ENCODE measurements at places on chromosomes 16 and 17.
A peak's percentile ranks its signal among the peaks of the same experiment; 100 is the strongest.

DNA sequence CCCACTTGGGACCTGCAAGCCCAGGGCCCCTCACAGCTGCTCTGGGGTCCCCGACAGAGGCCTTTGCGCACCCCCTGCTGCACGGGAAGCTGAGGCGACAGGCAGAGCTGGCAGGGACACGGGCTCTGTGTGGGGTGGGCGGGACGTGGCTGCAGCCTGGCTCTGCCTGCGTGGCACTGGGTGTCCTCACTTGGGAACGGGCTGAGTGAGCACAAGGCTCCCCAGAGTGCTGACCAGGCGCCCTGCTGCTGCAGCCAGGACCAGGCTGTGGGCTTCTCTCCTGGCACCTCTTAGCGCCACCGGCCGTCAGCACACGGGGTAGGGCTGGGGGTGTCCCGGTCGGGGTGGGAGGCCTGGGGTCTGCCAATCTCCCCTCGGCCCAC is 6.6 kb downstream of the C1QTNF8 start:
- DNase-seq, result no peak

GRCh38 chr17:77419547-77420094 is 278.9 kb downstream of the SEC14L1 start:
- DNase-seq, result no peak

GRCh38 chr17:51434434-51435170 is 174.3 kb downstream of the UTP18 start:
- no peak for DNase-seq

GRCh38 chr17:39625198-39625785 is 1.5 kb upstream of the PPP1R1B start:
- no peak for DNase-seq

DNA sequence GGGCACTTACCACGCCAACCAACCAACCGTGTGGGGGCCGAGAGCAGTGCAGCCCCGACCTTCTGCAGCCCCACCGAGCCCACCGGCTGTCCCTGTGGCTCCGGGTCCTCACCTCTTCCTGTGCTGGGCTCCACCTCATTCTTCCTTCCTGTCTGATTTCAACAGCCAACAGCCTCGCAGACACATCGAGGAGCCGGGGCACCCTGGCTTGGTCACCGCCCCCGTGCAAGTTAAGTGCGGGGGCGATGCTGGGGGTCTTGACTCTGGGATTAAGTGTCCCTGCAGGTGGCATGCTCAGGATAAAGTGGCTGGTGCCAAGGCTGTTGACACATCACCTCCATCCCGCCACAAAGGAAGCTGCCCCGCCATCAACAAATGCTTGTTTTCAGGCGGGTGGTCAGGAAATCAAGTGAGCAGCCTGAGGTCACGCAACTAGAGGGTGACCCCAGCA is at the start of gene NLRC3:
Gene NLRC3, minus strand, starts transcription at position 102 of the 451 bp plus-strand sequence. CDS start 12,367 bp downstream, outside the sequence.
- peak; percentile 47 for DNase-seq

- no peak for DNase-seq
Measured at GRCh38 chr17:57420734-57421717, 164.7 kb downstream of the MSI2 start.

DNA sequence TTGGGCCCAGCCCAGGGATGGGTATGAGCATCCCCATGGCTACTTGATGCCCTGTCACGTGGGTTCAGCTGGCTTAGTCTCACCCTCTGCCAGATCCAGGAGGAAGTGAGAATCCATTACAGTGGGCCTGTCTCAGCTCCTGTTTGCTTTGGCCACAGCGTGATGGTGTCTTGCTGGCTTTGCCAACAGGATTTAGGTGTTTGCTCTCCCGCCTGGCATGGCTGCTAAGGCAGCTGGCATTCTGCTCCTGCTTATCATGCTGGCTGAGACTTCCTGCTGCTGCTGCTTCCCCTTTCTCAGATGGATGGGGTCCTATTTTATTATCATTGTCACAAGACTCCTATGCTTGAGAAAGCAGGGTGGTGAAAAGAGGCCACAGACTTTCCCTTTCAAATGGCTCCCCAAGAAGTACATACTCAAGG is 28.3 kb upstream of the HOXB13 start:
- no peak for DNase-seq

GRCh38 chr17:31414550-31414918 is 23.1 kb downstream of the RAB11FIP4 start:
- no peak for DNase-seq

DNA sequence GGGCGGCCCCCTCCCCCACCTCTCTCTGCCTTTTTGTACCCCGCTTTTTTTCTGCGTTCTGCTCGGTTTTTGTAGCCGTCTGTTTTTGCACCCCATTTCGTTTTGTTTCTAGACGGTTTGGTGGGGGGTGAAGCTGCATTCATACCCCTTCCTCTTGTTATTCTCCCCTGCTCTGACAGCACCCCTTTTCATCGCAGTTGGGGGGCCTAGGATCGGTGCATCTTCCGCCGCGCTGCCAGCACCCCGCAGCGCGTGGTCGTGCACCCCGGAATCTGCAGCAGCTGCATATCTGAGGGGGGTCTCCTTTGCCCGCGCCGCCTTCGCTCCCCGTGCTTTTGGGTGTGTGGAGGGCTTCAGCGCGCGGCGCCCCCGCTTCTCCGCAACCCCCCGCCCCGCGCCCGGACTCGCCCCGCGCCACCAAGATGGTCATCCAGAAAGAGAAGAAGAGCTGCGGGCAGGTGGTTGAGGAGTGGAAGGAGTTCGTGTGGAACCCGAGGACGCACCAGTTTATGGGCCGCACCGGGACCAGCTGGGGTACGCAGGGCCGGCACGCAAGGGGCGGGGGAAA is 455 bp downstream of the ATP1B2 start:
- DNase-seq, result no peak

GRCh38 chr17:43465049-43465448 is 18.7 kb upstream of the DHX8 start:
- no peak for DNase-seq

DNA sequence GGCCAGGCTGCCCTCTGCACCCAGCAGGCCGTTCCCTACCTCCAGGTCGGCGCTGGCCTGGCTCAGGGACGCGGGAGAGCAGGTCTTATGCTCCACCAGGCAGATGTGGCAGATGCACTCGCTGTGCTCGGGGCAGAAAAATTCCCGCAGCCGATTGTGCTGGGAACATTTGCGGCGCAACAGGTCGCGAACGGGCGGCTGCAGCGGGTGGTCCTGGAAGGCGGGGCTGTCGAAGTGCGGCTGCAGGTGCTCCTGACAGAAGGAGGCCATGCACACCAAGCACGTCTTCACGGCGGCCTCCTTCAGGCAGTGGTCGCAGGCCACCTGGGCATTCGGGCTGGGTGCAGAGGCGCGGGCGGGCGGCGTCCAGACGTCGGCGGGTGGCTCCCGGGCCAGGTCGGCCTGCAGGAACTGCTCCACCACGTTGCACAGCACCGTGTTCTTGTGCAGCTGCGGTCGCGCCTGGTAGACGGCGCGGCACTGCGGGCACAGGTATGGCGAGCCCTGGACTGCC is 439 bp downstream of the TRIM25 start:
- no peak for DNase-seq

DNA sequence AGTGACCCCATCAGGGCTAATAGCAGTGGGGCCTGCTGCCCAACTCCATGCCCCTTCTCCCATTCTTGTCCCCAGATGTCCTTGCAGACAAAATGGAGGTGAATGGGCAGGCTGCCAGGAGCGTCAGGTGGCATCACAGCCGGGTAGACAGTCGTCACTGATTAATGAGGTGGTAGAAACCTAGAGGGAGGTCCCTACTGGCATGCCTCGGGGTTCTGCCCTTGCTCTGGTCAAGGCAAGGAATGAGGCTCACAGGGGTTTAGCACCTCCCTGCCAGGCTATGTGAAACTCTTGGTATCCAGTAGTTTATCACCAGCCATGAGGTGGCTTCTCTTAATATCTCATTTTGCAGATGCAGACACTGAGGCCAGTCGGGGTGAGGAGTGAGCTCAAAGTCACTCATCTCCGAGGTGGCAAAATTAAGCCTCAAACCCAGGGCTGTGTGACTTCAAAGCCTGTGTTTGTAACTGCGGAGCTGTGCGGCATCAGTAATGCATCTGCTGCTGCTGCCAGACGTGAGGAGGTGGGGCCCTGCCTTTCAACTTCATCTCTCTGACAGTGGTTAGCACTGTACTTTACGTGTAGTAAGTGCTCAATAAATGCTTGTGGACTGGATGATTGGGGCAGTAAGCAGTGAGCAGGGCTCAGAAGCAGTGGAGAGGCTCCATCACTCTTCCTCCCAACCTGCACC is 21.3 kb downstream of the RAI1 start:
- DNase-seq, result no peak

DNA sequence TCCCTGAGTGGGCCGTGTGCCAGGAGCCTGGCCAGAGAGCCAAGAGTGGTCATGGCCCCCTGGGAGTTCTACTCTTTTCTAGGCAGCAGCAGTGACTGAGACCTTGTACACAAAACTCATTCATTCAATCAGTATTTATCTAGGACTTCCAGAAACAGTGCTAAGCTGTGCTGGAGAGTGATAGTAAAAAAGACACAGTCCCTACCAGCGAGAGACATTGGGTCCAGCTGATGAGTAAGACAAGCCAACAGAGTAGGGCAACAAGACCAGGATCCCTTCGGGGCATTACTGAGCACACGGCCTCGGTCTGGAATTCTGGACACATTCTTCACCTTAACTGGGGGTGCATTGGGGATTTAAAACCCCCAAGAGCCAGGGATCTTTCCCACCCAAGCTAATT is 20.2 kb downstream of the CBX4 start:
- no peak for DNase-seq

- DNase-seq, result no peak
Measured at GRCh38 chr17:71071837-71072236, 902.5 kb downstream of the KCNJ2 start.

DNA sequence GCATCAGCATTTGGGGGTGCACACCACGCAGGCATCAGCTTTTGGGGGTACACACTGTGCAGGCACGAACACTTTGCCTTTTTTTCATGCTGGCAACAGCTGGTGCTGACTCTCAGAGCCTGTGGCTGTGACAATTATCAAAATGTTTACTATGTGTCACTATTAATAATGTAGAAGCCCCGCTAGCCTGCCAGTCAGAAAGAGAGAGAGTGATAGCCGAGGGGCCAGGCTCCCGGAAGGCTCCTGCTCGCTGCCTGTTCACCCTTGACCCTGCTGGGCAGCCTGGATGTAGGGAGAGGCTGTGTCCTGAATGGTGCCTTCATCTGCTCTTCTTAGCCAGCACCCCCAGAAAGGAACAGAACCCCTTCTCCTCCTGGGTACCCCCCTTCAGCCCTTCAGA is 61.9 kb downstream of the SDK2 start:
- DNase-seq, result no peak

GRCh38 chr17:81286491-81287145 is 8.5 kb downstream of the SLC38A10 start:
- DNase-seq, result no peak

DNA sequence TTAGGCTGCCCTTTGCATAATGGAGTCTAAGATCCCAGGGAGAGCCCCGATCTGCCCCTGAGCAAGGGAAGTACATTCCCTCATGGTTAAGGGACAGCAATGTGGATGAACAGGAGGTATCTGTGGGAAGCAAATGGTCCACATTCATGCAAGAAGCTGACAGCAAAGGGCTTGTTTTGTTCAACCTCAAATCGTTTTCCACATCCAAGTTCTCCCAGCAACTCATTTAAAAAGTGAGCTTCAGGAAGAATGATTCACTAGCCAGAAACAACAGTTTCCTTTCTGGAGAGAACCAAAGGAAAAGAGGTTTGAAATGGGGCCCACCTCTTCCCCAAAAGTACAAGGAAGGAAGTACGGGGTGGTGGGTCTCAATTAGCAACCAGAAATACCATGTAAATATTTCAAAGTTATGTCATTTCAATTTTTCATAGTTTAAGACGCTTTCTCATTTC is 9.4 kb downstream of the HSPB9 start:
- no peak for DNase-seq

DNA sequence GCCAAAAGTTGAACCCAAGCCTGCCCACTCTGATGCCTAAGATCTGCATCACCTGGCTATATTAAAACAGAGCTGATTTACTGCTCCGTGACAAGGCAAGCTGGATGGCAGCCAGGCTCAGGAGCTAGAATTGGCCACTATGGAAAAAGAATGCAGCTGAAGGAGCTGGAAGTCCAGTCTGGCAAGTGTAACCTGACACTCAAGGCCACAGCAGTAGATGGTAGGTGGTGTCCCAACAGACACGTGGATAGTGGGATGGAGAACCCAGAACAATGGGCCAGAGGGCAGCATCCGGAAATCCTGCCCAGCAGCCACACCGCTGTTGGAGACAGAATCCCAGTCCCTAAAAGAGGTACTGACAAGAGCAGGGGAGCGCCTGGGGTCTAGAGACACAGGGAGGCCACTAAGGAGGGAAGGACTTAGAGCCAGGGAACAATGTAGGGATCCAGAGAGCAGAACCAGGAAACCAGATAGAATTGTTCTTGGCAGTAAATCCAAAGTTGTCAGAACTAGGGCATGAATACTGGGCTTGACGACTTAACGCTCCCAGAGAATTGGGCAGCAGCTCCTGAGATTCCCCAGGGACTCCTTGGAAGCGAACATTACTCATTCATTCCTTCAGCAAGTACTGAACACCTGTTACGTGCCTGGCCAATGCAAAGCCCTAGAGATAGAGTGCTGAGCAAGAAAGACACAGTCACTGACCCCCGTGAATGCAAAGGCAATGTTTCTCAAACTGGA is 85.7 kb downstream of the CDYL2 start:
- DNase-seq, result no peak

- peak; percentile 24 for DNase-seq
Measured at GRCh38 chr16:12455287-12455798, 348.3 kb downstream of the CPPED1 start.

DNA sequence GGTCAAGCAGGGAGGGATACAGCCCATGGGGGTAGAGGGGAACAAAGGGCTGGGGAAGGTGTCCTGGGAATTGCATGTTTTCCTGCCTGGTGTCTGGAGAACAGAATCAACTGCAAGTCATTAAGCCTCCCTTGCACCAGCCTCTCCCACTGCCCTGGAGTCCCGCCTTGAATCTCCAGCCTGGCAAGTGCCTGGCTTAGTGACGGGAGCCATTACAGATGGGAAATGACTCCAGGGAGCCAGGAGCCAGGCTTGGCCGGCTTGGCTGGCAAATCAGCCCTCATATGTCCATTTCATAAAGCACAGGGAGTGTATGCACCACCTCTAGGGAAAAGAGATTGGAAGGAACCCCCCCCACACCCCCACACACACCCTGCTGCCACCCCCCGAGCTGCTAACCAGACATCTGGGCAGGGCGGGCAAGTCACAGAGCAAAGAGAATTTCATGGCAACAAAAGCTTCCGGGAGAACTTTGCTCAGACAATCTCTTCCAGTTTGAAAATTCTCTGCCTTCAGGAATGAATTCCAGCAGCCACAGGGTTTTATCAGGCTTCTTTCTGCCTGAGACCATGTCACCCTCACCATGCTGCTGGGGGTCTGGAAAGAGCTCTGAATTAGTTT is 127.7 kb downstream of the NTN1 start:
- no peak for DNase-seq

- DNase-seq, result no peak
Measured at GRCh38 chr17:28406473-28406814, 432 bp upstream of the SLC46A1 start.

GRCh38 chr17:82175201-82175600 is 37.4 kb downstream of the CCDC57 start:
- DNase-seq, result no peak
